ENCODE measurements at places on chromosomes 7 and 10.

DNA sequence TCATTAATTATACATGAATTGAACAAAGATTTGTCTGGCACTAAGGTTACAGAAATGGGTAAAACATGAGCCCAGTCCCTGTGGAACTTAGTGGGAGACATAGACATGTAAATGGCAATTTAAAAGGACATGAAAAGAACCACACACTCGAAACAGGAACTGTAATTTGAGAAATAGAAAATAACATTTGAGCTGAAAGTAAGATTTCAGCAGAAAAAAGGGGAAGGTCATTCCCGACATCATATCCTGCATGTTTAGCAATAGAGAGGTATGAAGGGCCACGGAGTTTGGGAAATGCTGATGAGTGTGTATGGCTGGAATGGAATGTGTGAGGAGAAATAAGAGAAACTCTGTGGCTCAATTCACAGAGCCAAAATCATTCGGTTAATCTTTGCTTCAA lies 175.4 kb upstream of the AHR start:
- peak; percentile 18 for DNase-seq

DNA sequence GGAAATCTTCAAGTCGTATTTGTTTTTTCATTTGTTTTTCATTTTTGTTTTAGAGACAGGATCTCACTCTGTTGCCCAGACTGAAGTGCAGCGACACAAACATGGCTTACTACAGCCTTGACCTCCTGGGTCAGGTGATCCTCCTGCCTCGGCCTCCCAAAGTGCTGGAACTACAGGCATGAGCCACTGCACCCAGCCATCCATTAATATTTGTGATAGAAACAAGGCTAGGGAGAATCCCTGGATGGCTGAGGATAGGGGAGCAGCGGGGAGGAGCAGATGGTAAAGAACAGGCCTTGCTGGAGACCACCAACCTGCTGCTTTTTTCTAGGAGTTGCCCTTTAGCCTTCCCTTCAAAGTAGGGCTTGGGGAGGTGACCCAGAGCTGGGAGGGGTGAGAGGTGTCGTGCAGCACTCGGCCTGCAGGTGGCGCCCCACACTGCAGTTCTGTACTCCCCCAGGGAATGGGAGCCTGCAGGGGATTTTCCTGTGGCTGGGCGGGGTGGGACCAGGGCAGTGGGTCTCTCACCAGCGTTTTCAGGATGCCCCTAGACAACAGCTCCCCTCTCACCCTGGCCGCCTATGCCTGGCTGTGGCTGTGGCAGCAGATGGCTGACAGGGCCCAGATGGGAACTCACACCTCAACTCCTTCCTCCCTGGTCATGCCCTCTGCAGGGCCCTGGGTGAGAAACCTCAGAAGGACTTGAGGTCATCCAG lies 12.6 kb upstream of the CDH23 start:
- DNase-seq, result no peak

GRCh38 chr10:88991899-88992320 lies 1.3 kb downstream of the FAS start:
- DNase-seq, result no peak

GRCh38 chr7:34107276-34107675 lies 201.9 kb downstream of the BMPER start:
- DNase-seq, result no peak

DNA sequence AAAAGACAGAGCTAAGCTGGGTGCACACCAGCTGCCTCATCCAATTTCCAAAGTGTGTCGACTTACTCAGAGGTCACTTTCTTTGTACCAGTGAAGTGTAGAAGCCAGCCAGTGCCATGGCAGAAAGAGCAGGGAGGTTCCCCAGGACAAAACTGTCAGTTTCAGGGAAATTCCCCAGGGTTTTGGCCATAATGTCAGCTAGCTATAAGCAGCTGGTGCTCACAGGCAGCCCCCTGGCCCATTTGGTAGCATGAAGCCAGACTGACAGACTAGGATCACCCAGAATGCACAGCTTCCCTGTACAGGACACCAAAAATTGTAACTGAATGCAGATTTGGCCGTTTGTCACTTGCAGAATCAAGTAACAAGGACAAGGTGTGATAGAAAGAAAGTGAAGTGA lies 28.6 kb downstream of the MRPL32 start:
- DNase-seq, result no peak

- no peak for DNase-seq
Measured at GRCh38 chr7:18541181-18541870, 45.8 kb downstream of the HDAC9 start.

GRCh38 chr10:27297844-27298521 lies 57.4 kb upstream of the ACBD5 start:
- no peak for DNase-seq

Data from GF-D8 (cell line).